ENCODE measurements at places on chromosomes 16 and 17.

- no peak for DNase-seq
Measured at GRCh38 chr16:11233727-11234376, 22.2 kb downstream of the SOCS1 start.

DNA sequence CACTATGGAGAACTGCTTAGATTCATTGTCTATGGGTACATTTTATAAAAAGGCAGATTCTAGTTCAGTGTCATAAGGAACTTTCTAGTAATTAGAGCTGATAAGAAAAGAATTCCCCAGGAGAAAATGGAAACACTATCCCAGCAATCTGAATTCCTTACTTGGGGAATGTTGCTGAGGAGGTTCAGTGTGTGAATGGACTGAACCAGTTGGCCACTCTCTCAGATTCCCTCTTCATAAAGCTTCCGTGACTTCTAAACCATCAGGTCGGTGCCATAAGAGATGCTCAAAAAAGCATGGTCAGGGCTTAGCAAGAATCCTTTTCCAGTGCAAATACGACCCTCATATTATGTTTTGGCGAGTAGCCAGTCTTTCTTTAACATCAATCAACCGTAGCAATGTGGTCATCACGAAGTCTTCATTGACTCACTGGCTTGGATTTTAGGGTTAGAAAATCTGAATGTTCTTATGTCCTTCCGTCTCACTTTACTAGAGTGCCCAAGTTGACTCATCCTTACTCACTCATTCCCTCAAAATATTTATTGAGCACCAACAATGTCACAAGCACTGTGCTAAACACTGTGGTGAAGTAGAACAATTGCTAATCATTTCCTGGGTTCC lies 102.7 kb upstream of the HLF start:
- no peak for DNase-seq

GRCh38 chr16:30054959-30055553 lies 10.5 kb upstream of the ALDOA start:
- DNase-seq, result no peak

- DNase-seq, result no peak
Measured at GRCh38 chr17:79928502-79929256, 89.4 kb upstream of the CBX4 start.

DNA sequence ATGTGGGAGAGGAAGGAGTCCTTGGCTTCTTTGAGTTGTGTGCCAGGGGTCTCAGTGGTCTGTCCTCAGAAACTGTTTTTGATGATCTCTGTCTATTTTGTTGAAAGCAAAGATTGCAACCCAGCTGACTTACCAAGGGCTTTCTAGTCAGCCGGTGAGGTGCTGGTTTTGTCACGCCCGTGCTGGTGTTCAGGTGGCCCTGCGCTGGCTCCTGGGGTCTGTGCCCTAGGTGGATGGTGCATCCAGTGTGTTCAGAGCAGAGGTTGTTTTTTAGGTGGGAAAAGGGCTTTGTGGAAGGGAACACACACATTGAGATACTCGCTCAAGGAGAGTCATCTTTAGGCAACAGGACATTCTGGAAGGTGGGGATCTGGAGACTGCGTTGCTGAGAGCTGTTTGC lies 51.0 kb downstream of the BANP start:
- no peak for DNase-seq

- no peak for DNase-seq
Measured at GRCh38 chr17:52024300-52024870, 134.1 kb downstream of the CA10 start.

DNA sequence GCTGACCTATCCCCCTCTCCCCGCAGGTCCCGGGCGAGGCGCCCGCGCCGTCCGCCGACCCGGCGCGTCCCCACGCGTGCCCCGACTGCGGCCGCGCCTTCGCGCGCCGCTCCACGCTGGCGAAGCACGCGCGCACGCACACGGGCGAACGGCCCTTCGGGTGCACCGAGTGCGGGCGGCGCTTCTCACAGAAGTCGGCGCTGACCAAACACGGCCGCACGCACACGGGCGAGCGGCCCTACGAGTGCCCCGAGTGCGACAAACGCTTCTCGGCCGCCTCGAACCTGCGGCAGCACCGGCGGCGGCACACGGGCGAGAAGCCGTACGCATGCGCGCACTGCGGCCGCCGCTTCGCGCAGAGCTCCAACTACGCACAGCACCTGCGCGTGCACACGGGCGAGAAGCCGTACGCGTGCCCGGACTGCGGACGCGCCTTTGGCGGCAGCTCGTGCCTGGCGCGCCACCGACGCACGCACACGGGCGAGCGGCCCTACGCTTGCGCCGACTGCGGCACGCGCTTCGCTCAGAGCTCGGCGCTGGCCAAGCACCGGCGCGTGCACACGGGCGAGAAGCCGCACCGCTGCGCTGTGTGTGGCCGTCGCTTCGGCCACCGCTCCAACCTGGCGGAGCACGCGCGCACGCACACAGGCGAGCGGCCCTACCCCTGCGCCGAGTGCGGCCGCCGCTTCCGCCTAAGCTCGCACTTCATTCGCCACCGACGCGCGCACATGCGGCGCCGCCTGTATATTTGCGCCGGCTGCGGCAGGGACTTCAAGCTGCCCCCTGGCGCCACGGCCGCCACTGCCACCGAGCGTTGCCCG lies 10.3 kb downstream of the ZNF771 start:
- DNase-seq, result no peak

GRCh38 chr17:31494259-31495021 lies 103.0 kb downstream of the RAB11FIP4 start:
- DNase-seq, result no peak
